ENCODE measurements at places on chromosomes 7 and 10.

GRCh38 chr10:69959911-69960310 lies 92.7 kb upstream of the MACROH2A2 start:
- no peak for DNase-seq

DNA sequence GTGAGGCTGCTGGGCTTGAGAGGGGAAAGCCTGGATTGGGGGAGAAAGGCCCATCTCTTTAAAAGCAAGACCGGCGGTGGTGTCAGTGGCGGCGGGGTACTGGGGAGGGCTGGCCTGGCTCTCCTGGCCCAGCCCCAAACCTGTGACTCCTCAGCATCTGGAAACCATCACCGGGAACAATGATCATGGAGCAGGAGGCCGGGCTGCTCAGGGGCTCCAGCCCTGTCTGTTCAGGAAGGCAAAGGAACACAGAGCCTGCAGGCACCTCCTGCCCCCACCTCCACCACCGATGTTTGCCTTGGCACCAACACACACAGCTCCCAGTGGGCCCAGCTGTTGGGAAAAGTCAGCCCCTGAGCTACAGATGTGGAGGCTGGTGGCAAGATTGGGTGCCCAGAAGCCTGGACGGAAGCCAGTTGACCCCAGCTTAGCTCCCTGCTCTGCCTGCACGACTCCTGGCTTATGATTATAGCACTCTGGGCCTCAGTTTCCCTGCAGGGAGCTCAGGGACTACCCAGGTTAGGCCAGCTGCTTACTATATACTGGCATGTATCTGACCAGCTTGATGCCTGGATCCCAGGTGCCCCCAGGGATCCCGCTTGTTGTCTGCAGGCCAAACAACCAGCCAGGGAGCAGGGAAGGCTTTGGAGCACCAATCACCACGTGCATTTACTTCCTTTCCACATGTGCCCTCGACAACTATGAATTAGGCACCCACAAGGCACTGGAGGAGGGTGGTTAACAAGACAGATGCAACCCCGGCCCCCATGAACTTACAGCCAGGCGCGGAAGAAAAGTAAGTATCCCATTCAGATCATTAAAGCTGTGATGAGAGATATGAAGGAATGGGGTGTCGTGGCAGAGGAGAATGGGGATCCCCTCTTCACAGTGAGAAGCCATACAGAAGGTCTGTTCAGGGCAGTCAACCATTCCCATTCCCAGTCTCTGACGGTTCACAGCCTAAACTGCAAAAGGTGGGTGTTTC lies 37.3 kb downstream of the ZCCHC24 start:
- no peak for DNase-seq

DNA sequence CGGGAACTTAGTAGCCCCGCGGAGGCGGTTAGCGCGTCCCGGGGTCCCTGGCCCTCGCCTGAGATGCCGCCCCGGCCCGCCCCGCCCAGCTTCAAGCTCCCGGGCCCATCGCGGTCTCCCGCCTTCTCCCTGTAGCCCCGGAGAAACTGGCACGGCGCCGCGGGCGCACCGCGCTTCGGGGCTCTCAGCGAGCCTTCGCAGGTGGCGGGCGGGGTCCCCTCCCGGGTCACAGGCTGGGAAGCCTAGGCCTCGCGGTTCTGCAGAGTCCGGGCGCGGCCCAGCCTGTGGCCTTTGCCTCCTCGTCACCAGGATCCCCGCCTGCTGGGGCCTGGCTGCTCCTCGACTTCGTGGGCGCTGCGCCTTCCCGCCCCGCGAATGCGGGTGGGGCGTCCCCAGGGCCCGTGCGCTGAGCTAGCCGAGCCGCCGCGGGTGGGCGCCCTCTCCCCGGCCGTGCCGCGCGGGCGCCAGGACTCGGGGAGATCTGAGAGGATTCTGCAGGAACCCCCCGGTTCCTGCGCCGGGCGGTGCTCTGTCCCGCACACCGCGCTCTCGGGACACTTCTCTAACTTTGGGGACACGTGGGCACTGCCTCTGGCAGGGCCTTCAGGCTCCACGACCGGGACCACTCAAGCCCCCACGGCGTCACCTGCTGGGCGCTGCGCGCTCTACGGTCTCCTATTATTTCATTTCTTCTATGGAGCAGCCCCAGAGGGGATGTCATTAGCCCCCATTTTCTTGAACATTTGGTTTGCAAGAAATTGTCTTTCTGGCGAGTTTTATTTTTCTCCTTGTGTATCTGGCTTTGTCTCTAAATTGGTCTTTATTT lies 682 bp upstream of the RGS10 start:
- DNase-seq, result peak; percentile 43

DNA sequence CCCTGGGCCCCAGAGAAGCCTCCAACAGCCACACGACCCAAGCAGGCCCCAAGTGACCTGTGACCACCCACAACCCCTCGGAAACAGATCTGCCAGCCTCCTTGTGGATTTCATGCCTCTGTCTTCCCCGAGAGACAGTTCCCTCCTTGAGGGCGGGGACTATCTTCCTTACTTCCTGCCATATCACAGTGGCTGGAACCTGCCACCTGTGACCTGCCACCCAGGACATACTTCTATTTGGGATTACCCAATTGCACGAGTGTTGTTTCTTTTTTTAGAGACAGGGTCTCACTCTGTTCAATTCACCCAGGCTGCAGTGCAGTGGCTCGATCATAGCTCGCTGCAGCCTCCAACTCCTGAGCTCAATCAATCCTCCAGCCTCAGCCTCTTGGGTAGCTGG lies 25.9 kb downstream of the TNRC18 start:
- DNase-seq, result no peak

DNA sequence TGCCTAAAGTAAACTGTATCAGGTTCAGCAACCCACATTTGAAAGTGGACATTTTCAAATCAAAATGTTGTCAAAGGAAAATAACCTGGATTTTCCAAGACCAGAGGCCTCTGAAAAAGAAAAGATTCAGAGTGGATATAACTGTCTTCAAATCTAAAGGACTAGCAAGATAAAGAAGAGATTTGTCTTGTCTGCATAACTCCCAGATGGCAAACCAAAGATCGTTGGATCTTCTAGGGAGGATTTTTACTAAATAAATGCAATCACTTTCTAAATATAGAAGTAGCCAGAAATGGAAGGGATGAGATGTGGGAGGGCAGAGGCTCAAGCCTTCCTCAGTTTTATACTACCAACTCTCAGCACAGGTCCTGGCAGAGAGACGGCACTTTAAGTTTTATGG lies 39.0 kb downstream of the CABCOCO1 start:
- no peak for DNase-seq

GRCh38 chr7:148192491-148192890 lies 398.1 kb upstream of the C7orf33 start:
- DNase-seq, result no peak

All from activated naive CD8-positive, alpha-beta T cell treated with anti-CD3 and anti-CD28 coated beads, Interleukin-2, amount 50 U/mL, for 16 hours (primary cell).